ENCODE measurements at places on chromosomes 11 and 22. TPM values are rescaled to one million over a fixed set of nuclear protein-coding genes. Genes with fewer than 3 reads are reported as not detected.

The TCP11L1 gene
- polyA plus RNA-seq, result 4.1 TPM

The CDC42BPG gene
- 11.6 TPM for polyA plus RNA-seq

The HIRA gene
- 12.2 TPM for polyA plus RNA-seq

The SCGB2A2 gene
- not detected for polyA plus RNA-seq

The OR52E8 gene
- not detected for polyA plus RNA-seq

The OR52N4 gene
- 0.07 TPM for polyA plus RNA-seq

The OR10D3 gene
- not detected for polyA plus RNA-seq

The PKP3 gene
- polyA plus RNA-seq, result 33.8 TPM

The ALKBH8 gene
- polyA plus RNA-seq, result 2.4 TPM

The DDX25 gene
- polyA plus RNA-seq, result 0.49 TPM

The C11orf42 gene
- polyA plus RNA-seq, result not detected

The LDLRAD3 gene
- 6.0 TPM for polyA plus RNA-seq

The ACTN3 gene
- polyA plus RNA-seq, result not detected

The TRIM49C gene
- 0.05 TPM for polyA plus RNA-seq

The KDELR3 gene
- polyA plus RNA-seq, result 2.9 TPM

The TMEM121B gene
- 0.23 TPM for polyA plus RNA-seq

The ANO5 gene
- 3.3 TPM for polyA plus RNA-seq

The TRIM48 gene
- not detected for polyA plus RNA-seq

The GPR83 gene
- 0.19 TPM for polyA plus RNA-seq

The MISFA gene
- 3.4 TPM for polyA plus RNA-seq
